Keratinocyte (primary cell): ENCODE measurements at places on chromosomes 5 and 9.

DNA sequence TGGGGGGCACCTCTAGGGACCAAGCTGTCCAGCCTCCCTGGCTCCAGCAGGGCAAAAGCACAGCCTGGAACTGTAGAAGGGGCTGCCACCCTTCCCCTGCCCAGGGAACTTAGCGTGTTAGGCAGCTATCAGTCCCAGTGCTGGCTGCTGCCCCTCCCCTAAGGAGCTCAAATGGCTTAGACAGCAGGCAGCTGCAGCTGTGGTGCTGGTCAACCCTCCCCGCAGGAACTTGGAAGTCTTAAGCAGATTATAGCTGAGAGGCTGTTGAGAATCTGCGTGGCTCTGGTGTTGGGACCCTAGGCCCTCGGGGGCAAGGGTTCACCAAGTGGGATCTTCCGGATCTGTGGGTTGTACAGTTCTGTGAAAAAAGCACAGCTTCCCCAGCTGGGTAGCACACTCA, 536.5 kb upstream of the CDH10 start:
- DNase-seq = no peak

DNA sequence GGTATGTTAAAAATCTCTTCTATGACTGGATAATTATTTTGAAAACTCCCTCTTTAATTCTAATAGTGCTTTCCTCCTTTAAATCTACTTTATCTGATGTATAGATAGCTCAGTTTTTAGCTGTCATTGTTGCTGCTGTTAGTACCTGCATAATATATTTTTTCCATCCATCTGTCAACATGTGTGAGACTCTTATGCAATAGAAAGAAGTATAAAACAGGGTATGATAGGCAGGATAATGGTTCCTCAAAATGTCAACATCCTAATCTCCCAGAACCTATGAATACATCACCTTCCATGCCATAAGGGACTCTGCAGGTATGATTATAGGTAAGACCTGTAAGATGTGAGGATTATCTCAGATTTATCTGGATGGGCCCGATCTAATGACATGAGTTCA, 136.9 kb upstream of the LHFPL2 start:
- no peak for DNase-seq

GRCh38 chr5:67050635-67051034, 146.0 kb downstream of the CD180 start:
- DNase-seq = no peak

DNA sequence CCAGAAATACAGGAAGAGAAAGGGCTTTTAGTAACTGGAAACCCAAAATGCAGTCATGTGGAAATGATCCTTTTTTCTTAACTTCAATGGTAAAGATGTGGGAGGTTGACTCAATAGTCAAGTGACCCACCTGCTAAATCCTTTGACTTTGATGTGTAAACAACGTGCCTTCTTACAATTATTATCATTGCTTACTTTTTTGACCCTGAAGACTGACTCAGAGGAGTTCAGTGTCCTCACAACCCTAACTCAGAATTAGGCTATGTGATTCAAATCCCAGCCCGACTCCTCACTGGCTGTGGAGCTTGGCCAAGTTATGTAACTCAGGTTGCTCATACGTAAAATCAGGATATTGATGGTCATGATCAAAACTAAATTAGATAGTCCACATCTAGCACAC, 27.9 kb downstream of the ANXA1 start:
- DNase-seq = no peak

DNA sequence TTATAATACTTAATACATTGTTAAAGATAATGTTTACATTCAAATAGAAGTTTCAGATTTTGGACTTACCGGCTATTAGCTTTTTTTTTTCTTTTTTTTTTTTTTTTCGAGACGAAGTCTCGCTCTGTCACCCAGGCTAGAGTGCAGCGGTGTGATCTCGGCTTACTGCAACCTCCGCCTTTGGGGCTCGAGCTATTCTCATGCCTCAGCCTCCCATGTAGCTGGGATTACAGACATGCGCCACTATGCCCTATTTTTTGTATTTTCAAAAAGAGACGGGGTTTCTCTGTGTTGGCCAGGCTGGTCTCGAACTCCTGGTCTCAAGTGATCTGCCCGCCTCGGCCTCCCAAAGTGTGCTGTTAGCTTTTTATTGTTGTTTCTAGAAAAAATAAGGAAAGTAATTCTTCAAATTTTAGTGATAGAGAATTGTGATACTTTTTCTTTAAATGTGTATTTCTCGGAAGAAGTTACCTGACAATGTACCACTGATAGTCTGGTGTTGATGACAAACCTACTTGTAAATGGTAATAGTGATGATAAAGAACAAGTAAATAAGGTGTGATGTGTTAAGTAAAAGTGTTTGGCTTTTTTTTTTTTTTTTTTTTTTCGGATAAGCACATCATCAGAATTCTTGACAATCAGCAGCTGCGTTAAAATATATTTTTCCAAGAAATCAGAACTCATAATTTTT, 2.7 kb downstream of the CDC42SE2 start:
- no peak for DNase-seq

DNA sequence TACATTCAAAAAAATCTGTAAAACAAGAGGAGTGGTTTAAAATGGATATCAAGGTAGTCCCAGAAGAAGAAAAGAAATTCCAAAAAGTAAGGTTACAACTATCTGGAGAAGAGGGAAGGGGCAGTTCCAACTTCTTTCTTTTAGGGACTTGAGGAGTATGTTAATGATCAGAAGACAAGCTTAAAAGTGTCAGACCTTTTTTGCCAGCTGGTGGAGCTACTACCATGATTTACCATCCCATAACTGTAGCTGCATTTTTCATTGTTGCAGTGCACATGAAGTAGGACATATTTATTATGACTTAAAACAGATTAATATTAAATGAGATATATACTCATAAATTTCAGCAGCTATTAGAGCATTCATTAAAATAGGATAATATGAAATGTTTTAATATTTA, 158.5 kb upstream of the RGS7BP start:
- no peak for DNase-seq

DNA sequence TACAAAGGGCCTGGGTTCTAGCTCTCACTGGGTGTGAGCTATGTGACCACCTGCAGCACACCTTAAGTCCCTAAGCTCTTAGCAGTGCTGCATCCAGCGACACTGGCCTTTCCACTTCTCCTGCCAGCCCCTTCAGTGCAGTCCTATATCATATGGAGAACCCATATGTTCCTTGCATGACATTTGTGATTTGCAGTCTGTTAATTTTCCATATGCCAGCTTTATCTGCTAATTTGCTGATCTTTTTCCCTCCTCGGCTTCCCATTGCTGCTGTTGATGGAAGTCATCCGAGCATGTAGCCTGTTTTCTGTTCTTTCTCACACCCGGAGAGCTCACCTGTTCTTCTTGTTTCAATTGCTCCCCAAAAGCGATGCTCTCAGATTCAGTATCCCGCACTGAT, 23.2 kb downstream of the PRDM6 start:
- DNase-seq = no peak

GRCh38 chr9:34989946-34990635, 546 bp downstream of the DNAJB5 start:
- DNase-seq = no peak

- no peak for DNase-seq
Measured at GRCh38 chr5:43294226-43294625, 19.0 kb downstream of the HMGCS1 start.

GRCh38 chr5:132927355-132928061, 35.9 kb downstream of the AFF4 start:
- DNase-seq = no peak

GRCh38 chr5:94094793-94095441, 353.5 kb upstream of the POU5F2 start:
- no peak for DNase-seq

DNA sequence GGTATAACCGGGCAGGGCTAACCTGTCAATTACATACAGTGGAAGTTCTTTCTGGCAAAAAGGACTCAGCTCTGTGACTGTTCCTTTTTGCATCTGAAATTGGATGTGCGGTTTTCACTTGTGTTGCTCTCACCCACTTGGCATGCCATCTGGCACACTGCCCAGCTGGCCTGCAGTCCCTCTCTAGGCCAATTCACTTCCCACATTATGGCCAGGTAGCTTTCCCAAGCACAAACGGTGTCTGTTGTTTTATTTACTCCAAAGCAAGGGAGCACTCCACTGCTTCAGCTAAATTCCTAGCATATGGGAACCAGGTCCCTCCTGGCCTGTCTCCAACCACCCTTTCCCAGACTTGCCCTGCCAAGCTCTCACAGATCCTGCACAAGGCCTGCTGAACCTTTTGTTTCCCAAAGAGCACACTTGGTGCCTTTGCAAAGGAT, 132.5 kb downstream of the SEMA6A start:
- DNase-seq = no peak

DNA sequence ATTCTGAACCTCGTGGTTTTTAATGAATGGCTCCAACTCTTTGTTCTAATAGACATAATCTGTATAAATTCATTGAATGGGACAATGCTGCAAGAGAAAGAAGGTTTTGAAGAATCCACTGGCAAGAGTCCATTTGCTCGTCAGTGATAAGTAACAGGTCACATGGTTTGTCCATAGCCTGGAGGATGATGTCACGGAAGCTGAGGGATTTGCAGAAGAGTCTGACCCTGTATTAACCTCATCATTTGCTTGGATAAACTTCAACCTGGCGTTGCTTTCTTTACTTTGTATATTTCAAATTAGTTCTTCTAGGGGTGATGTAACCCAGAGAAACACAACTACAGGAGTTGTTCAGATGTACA, 197.4 kb downstream of the GAS1 start:
- no peak for DNase-seq

DNA sequence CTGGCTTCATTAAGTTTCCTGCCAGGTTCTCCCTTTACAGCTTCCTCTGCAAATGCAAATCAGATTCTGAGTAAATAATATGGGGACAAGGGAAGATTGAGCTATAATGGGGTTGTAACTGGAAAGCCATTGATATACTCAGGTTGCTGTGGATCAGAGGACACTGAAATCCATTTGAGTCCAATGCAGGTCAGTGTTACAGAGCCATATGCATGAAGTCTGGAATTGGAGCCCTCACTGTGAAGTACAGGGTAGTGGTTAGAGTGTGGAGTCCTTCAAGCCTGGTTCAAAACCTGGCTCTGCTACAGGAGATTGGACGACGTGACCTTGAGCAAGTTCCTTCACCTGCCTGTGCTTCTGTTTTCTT, 48.7 kb downstream of the TIMD4 start:
- DNase-seq = no peak

GRCh38 chr5:111461255-111461671, 51.1 kb downstream of the STARD4 start:
- no peak for DNase-seq

DNA sequence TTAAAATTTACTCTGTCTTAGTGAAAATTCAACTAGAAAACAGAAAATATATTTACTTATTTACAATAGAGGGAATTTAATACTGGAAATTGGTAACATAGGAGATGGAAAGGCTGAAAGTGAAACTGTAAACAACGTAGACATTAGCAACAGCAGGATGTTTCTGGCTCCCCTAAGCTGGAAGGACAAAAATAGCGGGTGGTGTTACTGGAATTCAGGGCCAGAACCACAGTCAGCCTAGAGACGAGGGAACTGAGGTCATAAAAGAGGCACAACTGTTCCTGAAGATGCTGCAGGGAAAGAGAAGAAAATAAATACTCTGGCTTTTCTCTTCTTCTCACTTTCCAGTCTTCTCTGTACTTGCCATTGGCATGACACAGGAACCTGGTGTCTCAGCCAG, 80.4 kb upstream of the NIPBL start:
- DNase-seq = no peak

DNA sequence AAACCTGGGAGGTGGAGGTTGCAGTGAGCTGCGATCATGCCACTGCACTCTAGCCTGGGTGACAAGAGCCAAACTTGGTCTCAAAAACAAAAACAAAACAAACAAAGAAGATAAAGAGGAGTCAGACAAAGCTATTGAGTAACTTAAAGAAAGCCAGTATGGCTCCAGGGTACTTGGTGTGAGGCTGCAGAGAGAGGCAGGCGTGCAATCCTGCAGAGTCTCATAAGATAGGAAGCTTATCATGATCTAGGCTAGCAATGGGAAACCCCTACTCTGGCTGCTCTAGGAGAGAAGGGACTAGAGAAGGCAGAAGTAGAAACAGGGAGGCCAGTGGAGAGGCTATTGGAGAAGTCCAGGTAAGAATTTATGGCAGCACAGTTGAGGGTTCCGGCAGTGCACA, 42.0 kb downstream of the ARRDC3 start:
- DNase-seq = no peak

- DNase-seq = no peak
Measured at GRCh38 chr9:122051351-122052321, 41.5 kb downstream of the TTLL11 start.

DNA sequence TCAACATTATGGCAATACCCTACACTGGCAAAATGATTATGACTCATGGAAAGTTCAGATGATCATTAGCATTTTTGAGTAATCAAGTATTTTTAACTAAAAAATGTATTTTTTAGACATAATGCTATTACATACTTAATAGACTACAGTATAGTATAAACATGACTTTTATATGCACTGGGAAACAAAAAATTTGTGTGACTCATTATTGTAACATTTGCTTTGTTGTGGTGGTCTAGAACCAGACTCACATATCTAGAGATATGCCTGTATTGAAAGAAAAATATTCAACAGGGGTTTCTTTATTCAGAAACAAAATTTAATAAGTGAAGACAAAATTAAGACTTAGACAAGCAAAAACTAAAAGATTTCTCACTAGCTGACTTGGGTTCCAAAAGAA, 385.3 kb upstream of the RIOK2 start:
- DNase-seq = no peak

- DNase-seq = no peak
Measured at GRCh38 chr5:176440927-176441706, 7.1 kb upstream of the FAF2 start.

GRCh38 chr5:50535393-50535792, 94.3 kb upstream of the EMB start:
- no peak for DNase-seq

GRCh38 chr9:112755675-112756074, 5.1 kb downstream of the SNX30 start:
- no peak for DNase-seq

GRCh38 chr9:36438536-36439236, 38.6 kb upstream of the RNF38 start:
- DNase-seq = no peak

DNA sequence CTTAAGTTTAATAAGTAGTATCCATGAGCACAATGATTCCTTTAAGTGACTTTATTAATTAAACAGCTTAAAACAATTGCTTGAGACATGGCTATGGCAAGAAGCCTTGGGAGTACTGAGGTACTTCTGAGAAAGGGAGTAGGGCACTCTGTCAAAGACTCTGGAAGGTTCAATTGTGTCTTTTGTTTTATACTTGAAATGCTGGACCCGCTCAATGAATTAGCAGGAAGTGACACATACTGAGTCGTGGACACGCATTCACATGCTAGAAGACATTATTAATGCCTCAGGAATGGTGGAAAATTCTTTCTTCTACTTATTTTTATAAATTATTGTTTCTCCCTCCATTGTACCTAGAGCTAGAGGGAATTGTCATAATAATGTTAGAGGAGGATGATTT, 347.3 kb upstream of the ZNF608 start:
- peak; percentile 71 for DNase-seq

DNA sequence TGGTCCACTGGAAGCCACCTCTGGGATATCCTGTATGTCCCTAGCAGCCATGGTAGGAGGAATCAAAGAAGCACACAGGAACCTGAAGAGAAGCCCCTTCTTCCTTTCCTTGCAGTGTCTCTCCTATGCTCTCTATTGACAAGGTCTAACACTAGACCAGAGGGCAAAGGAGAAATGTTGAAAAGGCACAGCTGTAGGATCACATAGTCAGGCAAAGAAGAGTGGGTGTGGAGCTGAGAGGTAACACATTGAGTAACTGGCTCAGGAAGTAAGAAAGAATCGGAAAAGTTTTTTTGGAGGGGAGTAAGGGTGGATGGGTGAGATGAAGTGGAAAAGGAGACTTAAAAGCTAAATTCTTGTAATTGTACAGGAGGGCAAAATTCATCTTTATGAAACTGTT, 100.1 kb downstream of the FOCAD start:
- DNase-seq = no peak

- no peak for DNase-seq
Measured at GRCh38 chr5:5135957-5136676, 4.0 kb upstream of the ADAMTS16 start.
